ENCODE measurements at places on chromosomes 7 and 10.

- DNase-seq: no peak
Measured at GRCh38 chr7:14738086-14738485, 164.5 kb downstream of the DGKB start.

DNA sequence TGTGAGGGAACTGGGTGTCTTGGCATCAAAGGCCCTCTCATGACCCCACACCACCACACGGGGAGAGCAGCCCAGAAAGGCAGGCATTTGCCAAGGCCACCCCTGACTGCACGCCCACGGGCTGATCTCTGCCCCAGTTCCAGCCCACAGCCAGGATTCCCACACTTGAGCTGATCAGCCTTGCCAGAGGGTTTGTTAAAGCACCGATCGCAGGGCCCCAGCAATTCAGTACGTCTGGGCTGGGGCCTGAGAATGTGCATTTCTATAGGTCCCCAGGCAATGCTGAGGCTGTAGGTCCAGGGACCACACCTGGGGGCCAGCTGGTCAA, 103.9 kb downstream of the TNS3 start:
- no peak for DNase-seq

DNA sequence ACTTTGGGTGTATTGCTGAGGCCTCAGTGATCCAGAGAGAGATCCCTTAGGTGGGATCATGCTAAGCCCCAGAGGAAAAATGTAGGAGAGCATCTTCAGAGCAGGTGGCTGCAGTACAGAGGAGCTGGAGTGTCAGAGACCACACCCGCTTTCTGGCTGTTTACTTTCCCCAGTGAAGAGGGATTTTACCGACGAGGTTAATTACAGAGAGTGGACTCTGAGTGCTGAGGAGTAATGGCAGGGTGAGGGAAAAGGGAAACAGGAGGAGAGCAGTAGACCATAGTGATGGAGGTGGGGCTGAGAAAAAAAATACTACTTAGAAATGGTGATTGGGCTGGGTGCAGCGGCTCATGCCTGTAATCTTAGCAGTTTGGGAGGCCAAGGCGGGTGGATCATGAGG, 43.3 kb upstream of the HBP1 start:
- DNase-seq: no peak

GRCh38 chr10:132243141-132243540, 56.4 kb downstream of the DPYSL4 start:
- no peak for DNase-seq

DNA sequence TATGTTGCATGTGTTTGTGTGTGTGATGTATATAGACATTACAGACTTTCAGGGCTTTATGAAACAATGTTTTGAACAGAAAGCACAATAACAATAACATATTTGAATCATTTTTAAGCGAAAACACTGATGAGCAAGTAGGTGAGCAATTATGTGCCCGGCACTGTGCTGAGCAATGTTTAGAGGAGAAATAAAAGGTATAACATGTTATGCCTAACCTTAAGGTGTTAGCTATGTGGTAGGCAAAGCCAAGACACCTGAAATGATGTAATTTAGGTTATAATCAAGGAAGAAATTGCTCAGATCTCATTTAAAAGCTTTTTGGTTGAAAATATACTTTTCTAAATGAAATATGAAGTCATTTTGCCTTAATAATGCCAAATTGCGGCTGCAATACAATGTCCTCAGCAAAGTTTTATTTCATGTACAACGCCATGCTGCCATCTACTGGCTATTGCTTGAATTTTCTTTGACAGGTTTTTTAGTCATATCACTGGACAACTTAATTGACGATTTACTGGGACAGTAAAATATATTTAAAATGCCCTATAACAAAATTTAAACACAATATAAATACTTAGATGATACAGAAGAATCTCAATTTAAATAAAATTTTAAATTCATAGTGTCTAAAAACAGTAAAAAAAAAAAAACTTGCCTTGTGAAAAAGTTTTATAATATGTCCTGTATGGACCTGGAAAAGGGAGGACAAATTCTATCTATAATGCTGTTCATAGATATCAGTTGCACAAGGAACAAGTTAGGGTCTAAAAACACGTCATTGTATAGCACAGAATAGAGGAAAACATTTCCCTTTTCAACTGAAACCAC, 131.1 kb upstream of the CDK1 start:
- DNase-seq: no peak

DNA sequence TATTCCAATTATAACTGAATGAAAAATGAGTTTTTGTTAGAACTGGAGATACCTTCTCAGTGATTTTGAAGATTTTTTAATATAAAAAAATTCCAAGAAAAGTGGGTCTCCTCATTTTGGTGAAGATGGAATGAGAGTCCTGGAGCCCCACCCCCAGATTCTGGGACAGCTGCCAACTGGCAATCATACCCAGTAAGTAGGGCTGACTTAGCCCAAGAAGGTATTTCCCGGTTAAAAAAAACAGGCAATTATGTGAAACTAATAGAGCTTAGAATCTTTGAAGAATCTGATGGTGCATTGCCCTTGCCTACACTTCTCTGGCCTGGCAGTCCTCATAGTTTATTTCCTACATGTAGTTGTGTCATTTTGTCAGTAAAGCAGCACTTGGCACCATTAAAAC, 52.8 kb upstream of the VWDE start:
- no peak for DNase-seq

GRCh38 chr7:43294080-43294630, 181.7 kb downstream of the HECW1 start:
- DNase-seq: no peak

DNA sequence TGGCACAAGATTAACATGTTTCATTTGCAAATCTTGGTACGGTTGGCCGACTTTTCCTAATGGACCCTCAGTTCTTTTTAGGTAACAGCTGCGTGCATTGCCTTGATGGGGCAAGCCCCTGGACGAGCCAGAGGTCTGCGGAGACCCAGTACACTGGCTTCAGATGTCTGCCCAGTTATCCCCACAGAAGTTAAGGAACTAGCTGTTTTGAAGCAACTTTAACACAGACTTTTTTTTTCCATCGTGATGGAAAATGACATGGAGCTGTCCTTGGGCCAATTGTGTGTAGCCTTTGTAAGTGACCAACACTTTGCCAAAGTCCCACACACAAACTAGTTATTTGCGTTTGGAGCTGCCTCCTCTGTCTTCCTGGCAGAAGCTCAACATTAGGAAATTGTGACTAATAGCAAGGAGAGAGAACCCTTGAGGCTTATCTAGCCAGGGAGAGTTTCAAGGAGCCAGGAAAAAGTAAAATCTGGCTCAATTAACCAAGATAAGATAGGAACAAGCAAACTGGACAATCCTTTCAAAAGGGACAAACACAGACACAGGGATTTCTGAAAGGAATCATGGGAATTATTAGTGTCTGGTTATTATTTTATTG, 99.6 kb upstream of the BMPER start:
- no peak for DNase-seq

DNA sequence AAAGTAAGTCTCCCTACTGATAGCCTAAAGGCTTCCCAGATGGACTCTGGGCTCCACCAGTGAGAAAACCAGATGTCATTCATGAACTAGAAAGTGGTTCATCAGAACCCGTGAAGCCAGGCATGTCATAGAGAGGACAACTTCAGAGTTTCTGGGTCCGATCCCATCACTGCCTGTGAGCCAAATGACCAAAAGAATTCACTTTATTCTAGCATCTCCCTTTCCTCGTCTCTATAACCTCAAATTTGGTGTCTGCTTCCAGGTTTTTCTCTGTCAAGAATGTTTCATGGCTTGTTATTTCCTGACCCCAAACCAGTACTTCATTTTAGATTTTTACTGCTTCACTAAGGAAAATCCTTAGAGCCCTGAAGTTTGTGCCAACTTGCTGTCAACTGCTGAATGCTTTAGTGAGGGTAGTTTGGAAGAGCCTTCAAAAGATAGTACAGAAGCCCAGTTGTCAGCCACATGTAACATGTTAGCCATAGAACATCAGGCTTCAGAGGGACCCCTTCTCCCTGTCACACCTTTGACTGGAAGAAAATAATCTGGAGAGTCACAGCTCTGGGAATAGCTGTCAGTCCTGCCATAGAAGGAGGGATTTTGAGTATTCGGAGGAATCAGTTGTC, 34.0 kb downstream of the ITGB8 start:
- no peak for DNase-seq

DNA sequence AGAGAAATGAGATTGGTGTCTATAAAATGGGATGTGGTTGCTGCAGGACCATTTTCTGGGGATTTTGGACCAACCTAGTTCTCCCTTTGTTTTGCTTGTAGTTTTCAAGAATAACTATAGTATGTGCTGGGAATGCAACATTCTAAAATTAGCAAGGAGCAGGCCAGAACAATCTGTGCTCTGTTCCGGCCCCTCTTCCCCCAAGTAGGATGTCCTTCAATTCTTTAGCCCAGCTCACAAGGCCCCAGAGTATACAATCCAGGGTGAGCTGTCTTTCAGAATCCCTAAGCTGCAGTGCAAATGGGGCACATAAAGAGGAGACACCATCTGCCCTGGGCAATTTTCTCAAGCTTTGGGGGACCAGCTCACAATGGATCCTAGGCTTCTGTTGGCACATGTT, 809.1 kb downstream of the TNS3 start:
- DNase-seq: no peak

GRCh38 chr10:17578603-17579002, 38.6 kb downstream of the HACD1 start:
- DNase-seq: no peak

DNA sequence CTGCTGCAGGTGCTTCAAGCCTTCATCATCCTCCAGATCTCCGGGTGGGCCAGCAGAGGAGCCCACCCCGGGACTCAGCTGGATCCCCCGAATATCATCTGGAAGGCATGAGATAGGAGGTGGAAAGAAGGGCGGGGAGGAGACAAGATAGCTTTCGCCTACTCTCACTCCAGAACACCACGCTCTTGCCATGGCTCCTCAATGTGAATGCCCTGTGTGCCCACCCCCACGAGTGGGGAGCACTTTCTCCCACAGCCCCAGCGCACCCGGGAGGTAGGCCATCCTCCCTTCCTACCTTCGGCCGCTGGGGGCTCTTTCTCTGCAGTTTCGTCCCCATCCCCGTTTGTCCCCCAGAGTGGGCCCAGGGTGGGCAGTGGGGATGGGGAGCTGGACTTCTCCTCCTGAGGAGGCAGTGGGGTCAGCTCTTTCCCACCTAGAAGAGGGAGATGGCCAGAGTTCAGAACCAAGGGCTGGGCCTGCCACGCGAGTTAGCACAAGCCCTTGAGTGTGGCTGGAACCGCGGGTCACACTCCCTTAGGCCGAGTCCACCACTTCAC, 8.9 kb downstream of the GIGYF1 start:
- DNase-seq: no peak

- no peak for DNase-seq
Measured at GRCh38 chr7:156585926-156586325, 54.6 kb upstream of the RNF32 start.

All from GF-D8 (cell line).